Activated naive CD8-positive, alpha-beta T cell treated with anti-CD3 and anti-CD28 coated beads for 36 hours (primary cell): ENCODE measurements at places on chromosomes 3 and 15. TPM values are rescaled to one million over a fixed set of nuclear protein-coding genes. Genes with fewer than 3 reads are reported as not detected.

APOD gene
- not detected for total RNA-seq

NEK11 gene
- 0.85 TPM for total RNA-seq

RYR3 gene
- not detected for total RNA-seq

CPNE9 gene
- total RNA-seq = not detected

C3orf22 gene
- total RNA-seq = not detected

EXD1 gene
- not detected for total RNA-seq

CHRM5 gene
- total RNA-seq = not detected

RBP2 gene
- not detected for total RNA-seq

SCAMP5 gene
- total RNA-seq = 0.58 TPM
